ENCODE measurements at places on chromosomes 3 and 15.

DNA sequence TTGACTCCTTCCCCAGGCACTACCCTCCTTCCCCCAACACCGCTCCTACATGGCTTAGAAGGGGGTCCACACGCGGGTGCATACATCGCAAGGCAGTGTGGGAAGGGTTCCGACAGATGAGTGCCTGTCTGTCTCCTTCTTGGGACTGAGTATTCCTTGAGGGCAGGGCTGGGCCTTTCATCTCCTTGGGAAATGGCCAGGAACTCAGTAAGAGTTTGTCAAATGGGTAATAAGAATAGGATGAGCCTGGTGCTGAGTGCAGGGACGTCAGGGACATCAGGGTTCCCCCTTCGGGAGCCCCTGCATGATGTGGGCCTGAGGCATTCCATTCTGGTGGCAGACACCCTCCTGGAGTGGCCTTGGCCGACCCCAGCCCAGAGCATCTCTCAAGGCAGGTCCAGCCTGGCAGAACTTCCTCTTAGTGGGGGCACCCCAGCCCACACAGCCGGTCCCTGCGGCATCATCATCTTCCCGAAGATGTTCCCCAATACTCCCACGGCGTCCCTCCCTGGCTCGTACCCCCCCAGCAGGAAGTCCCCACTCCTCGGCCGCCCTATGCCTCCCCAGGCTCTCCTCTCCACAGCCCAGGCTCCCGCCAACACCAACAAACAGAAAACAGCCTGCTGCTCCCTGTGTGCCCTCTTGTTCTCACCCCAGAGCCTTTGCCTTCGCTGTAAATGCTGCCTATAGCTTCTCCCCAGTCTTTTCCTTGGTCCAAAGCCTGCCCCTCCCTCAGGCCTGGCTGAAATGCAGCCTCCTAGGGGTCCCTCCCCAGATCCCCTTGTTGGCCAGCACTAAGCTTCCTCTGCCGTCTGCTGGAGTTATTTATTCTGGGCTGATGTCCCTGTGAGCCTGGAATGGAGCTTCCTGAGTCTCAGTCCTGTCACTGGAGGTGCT, 67.5 kb upstream of the LCTL start:
- no peak for DNase-seq

GRCh38 chr3:194418671-194419070, 19.6 kb upstream of the GP5 start:
- no peak for DNase-seq

GRCh38 chr3:197216169-197216860, 82.1 kb downstream of the DLG1 start:
- DNase-seq = no peak

DNA sequence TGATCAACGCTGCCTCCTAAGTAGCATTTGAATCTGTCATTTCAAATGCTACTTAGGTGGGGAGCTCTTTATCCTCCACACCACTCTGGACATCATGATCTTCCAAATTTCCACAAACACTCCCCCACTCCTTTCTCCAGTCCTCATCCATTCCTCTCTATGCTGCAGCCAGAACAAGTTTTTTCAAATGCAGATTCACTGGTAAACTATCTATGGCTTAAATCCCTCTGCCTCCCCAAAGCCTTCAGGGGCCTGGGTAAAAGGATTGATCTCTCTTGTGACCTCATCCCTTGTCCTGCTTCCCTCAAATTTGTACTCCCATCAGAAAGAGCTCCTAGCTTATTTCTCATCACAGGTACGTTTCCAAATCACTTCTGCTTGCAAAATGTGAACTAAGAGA, 1.3 kb upstream of the AEN start:
- DNase-seq = no peak

DNA sequence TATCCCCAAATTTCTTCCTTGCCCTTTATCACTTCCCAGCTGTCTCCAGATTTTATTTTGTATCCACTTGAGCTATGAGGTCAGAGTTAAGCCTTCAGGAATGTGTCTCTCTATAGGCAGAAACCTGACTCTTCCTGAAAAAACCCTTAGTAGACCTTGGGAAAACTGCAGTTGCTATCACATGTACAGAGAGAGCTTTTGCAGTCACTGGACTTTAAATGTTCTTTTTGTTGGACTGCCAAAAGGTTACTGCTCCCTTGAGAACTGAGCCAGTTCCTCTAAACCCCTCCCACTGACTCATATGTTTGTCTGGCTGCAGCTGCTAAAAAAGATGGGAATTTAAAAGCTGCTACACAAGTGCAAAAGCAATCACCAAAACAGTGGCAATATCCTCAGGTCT, 169.1 kb upstream of the CCDC54 start:
- no peak for DNase-seq

DNA sequence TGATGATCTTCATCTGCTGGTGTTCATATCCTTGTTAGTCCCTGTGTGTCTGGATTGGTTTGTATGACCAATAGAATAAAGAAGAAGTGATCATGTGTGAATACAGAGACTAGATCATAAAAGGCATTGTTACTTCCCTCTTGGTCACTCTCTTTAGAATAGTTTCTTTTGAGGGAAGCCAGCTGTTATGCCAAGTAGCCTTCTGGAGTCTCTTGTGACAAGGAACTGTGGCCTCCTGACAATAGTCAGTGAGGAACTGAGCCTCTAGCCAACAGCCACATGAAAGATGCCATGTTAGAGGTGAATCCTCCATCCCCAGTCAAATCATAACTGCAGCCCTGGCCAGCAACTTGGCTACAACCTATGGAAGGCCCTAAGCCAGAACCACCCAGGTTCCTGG, 63.0 kb upstream of the SMAD3 start:
- no peak for DNase-seq
